ENCODE measurements at places on chromosomes 5 and 9. TPM values are rescaled to one million over a fixed set of nuclear protein-coding genes. Genes with fewer than 3 reads are reported as not detected.

DNA sequence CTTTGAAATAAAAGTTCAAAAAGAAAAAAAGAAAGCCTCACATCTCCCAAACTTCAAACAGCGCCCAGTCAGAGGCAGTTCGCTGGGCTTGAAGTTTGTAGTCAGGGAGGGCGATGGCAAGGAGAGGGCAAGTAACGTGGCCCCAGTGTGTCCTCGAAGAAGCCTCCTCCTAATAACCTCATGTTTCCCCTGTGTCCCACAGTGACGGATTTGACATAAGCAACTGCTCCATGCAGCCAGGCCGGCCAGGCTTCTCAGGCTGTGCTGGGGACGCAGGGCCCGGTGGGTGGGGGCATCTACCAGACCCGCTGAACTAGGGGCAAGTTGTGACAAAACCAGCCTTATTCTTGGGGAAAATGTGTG, 172.2 kb downstream of the ERCC6L2 start:
- DNase-seq = no peak

- DNase-seq = no peak
Observed at GRCh38 chr5:72456391-72457074, 50.7 kb downstream of the ZNF366 start.

- no peak for DNase-seq
Observed at GRCh38 chr9:110742741-110743371, 74.3 kb downstream of the MUSK start.

DNA sequence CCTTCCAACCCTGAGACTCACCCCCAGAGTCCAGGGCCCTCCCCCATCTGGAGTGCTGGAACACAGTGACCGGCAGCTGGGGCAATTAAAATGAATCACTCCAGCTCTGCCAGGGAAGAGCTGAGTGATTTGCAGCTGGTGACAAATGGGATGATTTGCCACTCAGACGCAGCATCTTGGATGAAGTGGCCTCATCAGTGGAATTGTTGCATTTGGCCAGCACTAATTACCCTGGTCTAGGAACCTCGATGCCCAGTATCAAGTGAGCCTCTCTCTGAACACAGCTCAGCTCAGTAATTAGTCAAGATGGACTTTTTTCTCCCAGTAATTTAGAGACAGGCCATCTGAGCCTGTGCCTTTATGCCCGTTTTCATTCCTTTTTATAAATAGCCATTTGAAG, 259.5 kb downstream of the GRIA1 start:
- DNase-seq = no peak

- DNase-seq = no peak
Observed at GRCh38 chr5:167481345-167481744, 810.1 kb upstream of the WWC1 start.

GRCh38 chr5:34616651-34617050, 39.5 kb upstream of the RAI14 start:
- no peak for DNase-seq

GRCh38 chr9:101409079-101409477, 10.4 kb downstream of the ZNF189 start:
- DNase-seq = no peak

GRCh38 chr5:566636-567309, 42.5 kb upstream of the SLC9A3 start:
- no peak for DNase-seq

DNA sequence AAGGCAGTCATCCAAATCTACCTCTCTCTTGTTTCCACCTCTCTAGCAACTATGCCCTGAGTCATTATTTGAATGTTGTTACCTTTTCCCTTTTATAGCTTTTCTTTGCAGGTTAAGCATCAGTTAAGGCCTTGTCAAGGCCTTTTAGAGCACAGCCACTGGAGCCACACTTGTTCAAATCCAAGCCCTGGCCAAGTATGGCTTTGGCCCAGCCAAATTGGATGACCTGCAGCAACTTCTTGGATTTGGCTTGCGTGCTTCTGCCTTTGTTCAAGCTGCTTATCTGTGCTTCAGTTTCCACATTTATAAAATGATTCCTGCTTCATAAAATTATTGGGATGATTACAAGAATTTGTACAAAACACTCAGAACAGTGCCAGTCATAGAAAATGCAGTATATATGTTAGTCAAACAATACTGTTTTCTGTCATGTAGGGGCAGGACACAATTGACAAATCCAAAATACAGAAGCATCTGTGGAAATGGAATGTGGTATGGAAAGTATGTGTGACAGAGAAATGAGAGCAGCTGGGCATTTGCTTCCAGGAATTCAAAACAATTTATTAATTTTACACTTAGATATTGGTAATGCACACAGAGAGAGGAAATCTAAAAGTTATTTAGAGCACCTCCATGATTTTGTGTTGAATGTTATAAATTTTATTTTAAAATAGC, 17.9 kb upstream of the RLN1 start:
- DNase-seq = no peak

GRCh38 chr9:23820451-23821374, 5.3 kb downstream of the ELAVL2 start:
- peak; percentile 32 for DNase-seq

Gene PHF24
- total RNA-seq = not detected

Gene PALM2AKAP2
- total RNA-seq = not detected

Gene CFAP77
- not detected for total RNA-seq

Gene GFRA3
- not detected for total RNA-seq

Gene MARCHF11
- not detected for total RNA-seq

Gene SLCO6A1
- total RNA-seq = not detected

Gene SMIM23
- not detected for total RNA-seq

Measured in activated naive CD8-positive, alpha-beta T cell treated with anti-CD3 and anti-CD28 coated beads, Interleukin-2, amount 10 ng/mL, durations not matched to agents 7 days and 5 days (primary cell).